T-helper 2 cell treated with Interferon-gamma antibody and Interleukin-4, amounts not matched to agents 5 μg/mL and 100 μg/mL, for 36 hours (primary cell): ENCODE measurements at places on chromosomes 3 and 15.

GRCh38 chr15:40929660-40930429, 705 bp downstream of the DLL4 start:
- peaks cover 30% of the 10 kb centered on the region for H3K4me1 ChIP-seq
- H3K27me3 ChIP-seq: peaks cover 69% of the 10 kb centered on the region
- H3K36me3 ChIP-seq: no peaks in the 10 kb centered on the region
- DNase-seq: no peak

- H3K4me1 ChIP-seq: no peaks in the 10 kb centered on the region
- H3K27ac ChIP-seq: no peak overlapping the region
- no peaks in the 10 kb centered on the region for H3K36me3 ChIP-seq
- no peak for DNase-seq
Measured at GRCh38 chr3:134663721-134664456, 13.1 kb upstream of the KY start.

DNA sequence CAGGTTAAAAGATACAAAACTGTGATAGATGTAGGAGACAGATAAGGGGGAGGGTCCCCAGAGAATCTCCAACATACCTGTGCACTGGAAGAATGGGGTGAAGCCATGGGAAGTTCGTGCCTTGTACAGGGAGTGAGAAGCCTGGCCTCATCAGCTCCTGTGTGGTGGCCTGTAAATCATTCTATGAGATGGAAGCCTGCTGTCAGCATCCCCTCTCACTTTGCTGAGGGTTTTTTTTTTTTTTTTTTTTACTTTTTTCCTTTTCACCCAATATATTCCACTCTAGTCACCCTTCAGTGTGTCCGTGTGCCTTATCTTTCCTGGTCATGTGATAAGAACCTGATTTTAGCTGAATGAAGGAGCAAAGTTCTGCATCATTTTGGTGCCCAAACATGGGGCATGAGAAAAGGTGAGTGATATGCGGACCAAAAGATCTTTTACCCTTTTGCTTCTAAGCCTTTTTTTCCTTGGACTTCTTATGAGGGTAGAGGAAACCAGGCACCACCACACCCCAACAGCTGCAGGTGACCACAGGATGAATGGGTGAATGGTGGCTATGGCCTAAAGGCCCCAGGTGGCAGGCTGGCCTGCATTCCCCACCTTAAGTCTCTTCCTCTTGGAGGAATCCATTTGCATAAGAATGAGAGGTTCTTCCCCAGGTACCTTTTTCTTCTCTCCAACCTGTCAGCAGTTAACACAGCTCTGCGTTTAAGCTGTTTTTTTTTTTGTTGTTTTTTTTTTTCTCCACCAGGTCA, 1345.0 kb downstream of the NSUN3 start:
- no peak for DNase-seq
- no peaks in the 10 kb centered on the region for H3K4me1 ChIP-seq
- H3K27ac ChIP-seq: no peak overlapping the region
- H3K36me3 ChIP-seq: no peaks in the 10 kb centered on the region
- no peaks in the 10 kb centered on the region for H3K27me3 ChIP-seq

DNA sequence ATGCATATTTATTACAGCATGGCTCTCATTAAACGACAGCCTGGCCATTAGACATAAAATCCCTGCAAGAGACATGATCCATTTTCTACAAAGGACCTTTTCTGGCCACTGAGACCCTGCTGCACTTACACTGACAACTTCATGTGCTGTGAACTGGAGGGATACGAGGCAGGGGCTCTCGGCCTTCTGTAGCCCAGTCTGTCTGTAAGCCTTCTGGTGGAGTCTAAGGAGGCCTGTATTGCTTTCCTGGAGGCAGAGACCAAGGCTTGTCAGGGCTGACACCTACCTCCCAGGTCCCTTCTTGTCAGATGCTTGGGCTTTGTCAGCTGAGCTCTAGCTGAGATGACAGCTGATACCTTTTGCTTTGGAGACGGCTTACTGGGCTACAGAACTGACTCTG, 776.9 kb upstream of the ARPP21 start:
- no peaks in the 10 kb centered on the region for H3K4me1 ChIP-seq
- H3K36me3 ChIP-seq: no peaks in the 10 kb centered on the region
- DNase-seq: no peak
- H3K27me3 ChIP-seq: no peaks in the 10 kb centered on the region
- H3K4me3 ChIP-seq: no peak overlapping the region

DNA sequence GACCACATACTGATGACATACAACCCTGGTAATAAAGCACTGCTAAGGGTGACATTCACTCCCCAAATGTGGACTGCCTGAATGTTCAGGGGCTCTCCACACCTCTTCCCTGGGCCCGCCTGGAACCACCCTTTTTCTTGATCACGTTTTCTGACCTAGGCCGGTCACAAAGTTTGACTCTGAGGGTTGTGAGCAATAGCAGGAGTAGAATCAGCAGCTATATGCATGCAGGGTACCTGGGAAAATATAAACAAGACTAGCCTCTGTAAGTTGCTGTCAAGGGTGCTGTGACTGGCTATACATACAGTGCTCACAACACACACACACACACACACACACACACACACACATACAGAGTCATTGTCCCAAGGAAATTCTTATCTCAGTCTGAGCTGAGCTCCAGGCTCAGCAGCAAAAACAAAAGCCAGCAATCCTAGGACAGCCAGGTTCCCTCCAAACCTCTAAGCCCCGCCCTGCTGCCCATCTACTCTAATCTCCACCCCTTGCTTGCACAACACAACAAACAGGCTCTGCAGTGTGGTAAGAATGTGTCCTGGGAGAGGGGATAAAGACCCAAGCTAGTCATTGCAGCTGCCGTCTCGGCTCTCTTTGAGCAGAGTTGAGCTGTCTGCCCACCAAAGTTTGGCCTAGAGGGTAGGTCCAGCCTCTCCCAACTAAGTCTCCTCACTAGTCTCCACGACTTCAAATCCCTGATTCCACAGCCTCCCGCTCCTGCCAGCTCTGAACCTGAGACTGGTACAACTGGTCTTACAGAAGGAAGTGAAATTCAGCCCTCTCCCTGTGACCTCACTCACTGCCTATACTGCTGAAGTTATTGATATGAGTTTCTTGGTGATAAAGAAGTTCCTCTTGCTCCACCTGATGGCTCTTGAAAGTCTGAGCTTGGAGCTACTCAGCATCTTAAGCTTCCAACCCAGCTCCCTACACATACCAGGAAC, 2.2 kb downstream of the BMF start:
- peaks cover 58% of the 10 kb centered on the region for H3K4me1 ChIP-seq
- peak; percentile 40 for DNase-seq
- H3K27ac ChIP-seq: peak overlapping the region; percentile 88
- H3K4me3 ChIP-seq: peak overlapping the region; percentile 70

DNA sequence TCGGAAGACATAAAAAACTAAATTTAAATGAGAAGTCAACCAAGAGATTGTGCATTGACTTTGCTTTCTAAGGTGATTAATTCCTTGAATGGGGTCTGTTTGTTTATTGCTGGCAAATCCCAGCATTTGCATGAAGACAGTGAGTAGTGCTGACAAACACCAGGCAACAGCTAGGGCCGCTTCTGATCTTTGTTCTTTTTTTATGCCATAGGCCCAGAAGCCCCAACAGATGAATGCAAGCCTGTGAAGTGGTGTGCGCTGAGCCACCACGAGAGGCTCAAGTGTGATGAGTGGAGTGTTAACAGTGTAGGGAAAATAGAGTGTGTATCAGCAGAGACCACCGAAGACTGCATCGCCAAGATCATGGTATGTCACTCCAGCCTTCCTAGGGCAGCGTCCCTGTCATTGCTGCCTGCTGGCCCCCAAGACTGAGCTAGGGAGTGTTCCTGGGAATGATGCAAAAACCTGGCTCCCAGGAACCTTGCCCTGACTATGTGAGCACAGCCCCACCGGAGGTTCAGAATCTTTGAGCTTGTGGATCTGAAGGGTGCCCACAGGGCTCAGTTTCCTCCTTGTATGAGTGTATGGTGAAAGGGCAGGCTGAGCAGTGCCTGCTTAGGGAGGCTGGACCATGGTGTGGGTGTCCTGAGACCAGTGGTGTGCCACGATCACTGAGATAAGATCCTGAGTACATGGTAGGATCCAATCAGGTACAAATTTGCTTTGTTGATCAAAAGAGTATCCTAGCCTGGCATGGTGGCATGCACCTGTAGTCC, 13.0 kb downstream of the TF start:
- DNase-seq: no peak
- no peaks in the 10 kb centered on the region for H3K4me1 ChIP-seq
- peaks cover 6% of the 10 kb centered on the region for H3K27me3 ChIP-seq
- no peaks in the 10 kb centered on the region for H3K36me3 ChIP-seq
- no peak overlapping the region for H3K27ac ChIP-seq
- H3K4me3 ChIP-seq: no peak overlapping the region

DNA sequence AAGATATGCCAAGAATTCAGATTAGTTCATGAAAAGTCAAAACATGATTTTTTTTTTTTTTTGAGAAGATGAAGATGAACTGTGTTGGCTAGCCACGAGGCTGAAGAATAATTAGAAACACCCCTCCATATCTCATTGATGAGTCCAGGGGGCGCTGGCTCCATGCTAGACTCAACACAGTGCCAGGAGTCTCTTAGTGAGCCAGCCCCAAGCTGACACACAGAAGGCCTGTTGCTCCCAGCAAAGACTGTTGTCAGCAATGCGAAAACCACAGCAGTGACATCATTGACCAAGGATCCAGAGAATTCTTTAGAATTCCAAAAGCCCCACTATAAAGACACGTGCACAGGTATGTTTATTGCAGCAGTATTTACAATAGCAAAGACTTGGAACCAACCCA, 185.2 kb downstream of the ANXA2 start:
- no peak for DNase-seq
- H3K27ac ChIP-seq: no peak overlapping the region
- peaks cover 25% of the 10 kb centered on the region for H3K27me3 ChIP-seq
- H3K4me1 ChIP-seq: no peaks in the 10 kb centered on the region
- H3K4me3 ChIP-seq: no peak overlapping the region

GRCh38 chr3:11136830-11137626, 17.3 kb upstream of the HRH1 start:
- peaks cover 9% of the 10 kb centered on the region for H3K27me3 ChIP-seq
- no peak for DNase-seq
- H3K36me3 ChIP-seq: peaks cover 1% of the 10 kb centered on the region
- peaks cover 20% of the 10 kb centered on the region for H3K4me1 ChIP-seq
- H3K27ac ChIP-seq: no peak overlapping the region

- no peaks in the 10 kb centered on the region for H3K36me3 ChIP-seq
- no peak overlapping the region for H3K4me3 ChIP-seq
- no peaks in the 10 kb centered on the region for H3K27me3 ChIP-seq
Measured at GRCh38 chr3:135627057-135627456, 338.5 kb upstream of the PPP2R3A start.

GRCh38 chr3:58009749-58010535, 1.7 kb downstream of the FLNB start:
- no peak for DNase-seq
- H3K36me3 ChIP-seq: peaks cover 14% of the 10 kb centered on the region
- peak overlapping the region; percentile 76 for H3K27ac ChIP-seq
- no peaks in the 10 kb centered on the region for H3K27me3 ChIP-seq
